A549 treated with ZK216348 at 1 μM for 4 hours (cell line): ENCODE measurements at places on chromosomes 16 and 17. TPM values are rescaled to one million over a fixed set of nuclear protein-coding genes. Genes with fewer than 3 reads are reported as not detected.

Gene AANAT
- 0.29 to 0.51 TPM (median 0.37 TPM) in 4 of 5 replicates, not detected in the other for total RNA-seq

Gene KRT17
- 0.92 to 1.7 TPM (median 1.0 TPM) in 5 replicates for total RNA-seq

Gene C1QTNF1
- 33.2 to 51.5 TPM (median 41.0 TPM) in 5 replicates for total RNA-seq

Gene KCNG4
- not detected in 5 replicates for total RNA-seq

Gene TAOK2
- 16.9 to 36.1 TPM (median 34.3 TPM) in 5 replicates for total RNA-seq

Gene TBC1D3K
- total RNA-seq, result not detected in 5 replicates

Gene FTO
- 23.7 to 35.8 TPM (median 31.0 TPM) in 5 replicates for total RNA-seq

Gene SECTM1
- 1.4 to 4.2 TPM (median 1.8 TPM) in 5 replicates for total RNA-seq

Gene MEOX1
- not detected in 5 replicates for total RNA-seq

Gene KRT31
- total RNA-seq, result not detected in 5 replicates

Gene ABCA8
- total RNA-seq, result 0.17 to 0.40 TPM (median 0.38 TPM) in 5 replicates
